CD4-positive, alpha-beta T cell treated with Interleukin-10 for 1 hour (primary cell): ENCODE measurements at places on chromosomes 1 and 21.

DNA sequence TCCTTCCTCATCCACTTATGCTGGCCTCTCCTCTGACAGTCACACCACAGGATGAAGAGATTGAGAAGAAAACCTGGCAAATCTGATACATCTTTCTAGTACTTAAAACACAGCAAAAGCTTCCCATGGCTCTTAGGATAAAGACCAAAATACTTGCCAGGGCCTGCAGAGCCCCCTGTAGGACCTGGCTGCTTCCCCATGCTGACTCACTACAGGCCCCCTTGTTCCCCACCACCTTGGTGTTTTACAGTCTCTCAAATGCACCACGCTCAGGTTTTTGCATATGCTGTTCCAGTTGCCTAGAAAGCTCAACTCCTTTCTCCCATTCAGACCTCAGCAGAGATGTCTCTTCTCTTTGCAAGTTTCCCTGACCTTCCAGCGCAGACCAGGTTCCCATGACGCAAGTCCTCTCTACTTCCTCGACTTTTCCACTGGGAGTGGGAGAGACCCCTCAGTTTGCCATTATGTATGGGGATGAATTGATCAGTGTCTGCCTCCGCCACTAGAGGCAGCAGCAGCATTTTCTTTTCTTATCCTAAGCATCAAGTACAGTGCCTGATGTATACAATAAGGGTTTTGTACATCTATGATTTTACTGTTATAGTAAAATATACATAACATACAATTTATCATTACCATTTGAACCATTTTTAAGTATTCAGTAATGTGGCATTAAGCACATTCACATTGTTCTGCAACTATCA lies 113.8 kb upstream of the C8B start:
- no peak for DNase-seq

DNA sequence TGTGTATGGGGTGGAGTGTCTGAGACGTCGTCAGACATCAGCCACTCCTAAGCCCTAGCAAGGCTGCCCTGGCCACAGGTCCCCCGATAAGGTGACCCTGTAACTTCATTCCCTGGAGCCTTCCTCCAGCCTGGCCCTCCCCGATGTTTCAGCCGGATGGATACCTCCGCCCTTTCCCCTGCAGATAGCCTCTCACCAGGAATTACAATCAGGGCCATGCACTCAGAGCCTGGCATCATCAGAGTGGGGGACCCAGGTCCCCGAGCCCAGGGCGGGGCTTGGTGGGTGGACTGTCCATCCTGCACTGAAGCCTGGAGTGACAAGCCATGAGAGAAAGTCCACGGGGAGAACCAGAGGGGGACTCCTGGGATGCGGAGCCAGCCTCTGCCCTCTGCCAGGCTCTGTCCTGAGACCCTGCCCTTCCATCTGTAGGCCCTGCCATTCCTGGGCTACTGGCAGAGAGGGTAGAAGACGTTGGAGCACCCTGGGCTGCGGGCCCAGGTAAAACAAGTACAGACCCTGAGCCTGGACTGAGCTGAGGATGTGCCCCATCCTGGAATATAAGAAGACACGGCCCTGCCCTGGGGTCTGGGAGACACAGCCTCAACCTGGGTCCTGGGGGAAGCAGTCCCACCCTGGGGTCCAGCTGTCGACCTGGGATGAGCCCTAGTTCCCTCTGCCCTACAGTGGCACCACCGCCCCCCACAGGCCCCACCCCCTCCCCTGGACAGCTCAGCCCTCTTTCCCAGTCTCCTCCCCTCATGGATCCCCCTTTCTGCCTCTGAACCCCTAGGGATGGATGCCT lies 16.8 kb upstream of the ARF1 start:
- DNase-seq, result no peak

- no peak for DNase-seq
Measured at GRCh38 chr1:48181669-48182367, 40.7 kb upstream of the SLC5A9 start.

GRCh38 chr1:14969006-14969405 lies 184.5 kb upstream of the TMEM51 start:
- DNase-seq, result peak; percentile 4

GRCh38 chr1:48771561-48771960 lies 5.1 kb downstream of the BEND5 start:
- DNase-seq, result no peak

DNA sequence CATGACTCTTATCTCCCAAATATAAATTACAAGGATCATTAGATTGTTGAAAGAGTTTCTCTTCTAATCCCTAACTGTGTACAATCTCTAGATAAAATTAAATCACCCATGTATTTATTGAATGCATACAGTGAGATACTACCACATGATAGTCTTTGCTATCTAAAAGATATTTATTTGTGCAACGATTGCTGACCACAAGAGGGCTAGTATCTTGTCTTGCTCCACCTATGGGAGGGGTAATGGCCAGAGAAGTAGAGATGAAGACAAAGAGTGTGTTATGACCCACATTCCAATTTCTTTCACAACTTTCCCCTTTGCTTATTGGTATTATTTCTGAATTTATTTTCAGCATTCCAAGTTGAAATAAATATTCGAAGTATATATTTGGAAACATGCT lies 13.7 kb downstream of the PYHIN1 start:
- DNase-seq, result no peak

DNA sequence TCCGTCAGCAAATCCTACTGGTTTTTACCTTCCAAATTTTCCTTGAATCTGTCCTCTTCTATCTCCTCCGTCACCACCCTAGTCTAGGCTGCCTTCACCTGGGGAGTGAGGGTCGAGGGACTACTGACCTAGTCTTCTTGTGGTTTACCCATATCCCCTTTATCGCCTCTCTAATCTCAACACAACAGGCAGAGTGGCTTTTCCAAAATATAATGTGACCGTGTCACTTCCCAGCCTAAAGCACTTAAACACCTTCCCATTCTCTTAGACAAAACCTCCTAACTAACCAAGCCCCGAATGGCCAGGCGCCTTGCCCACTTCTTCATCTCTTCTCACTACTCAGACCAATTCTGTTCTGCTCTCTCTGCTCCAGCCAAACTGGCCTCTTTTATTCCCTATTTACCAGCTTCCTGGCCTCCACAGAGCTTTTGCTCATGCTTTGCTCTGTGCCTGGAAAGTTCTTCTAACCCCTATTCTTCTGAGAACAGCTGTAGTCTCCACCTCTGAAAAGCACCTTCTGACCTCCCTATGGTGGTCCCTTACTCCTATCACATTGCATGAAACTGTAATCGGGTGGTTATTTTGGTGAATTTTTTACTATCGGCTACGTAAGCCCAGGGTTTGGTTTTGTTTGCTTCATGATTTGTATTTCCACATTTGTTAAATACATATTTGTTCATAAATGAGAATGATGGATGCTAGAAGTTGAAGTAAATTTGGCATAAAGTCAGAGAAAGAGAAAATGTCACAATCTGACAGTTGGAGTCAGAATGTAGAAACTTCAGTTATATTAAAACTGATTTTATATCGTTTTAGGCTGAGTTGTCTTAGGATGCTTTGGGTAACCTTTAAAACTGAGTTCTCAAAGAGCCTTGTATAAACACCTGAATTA lies 1.2 kb upstream of the NBPF1 start:
- DNase-seq, result no peak
